ENCODE measurements at places on chromosomes 16 and 17.

- DNase-seq, result no peak
Measured at GRCh38 chr17:16923904-16924695, 47.8 kb downstream of the TNFRSF13B start.

DNA sequence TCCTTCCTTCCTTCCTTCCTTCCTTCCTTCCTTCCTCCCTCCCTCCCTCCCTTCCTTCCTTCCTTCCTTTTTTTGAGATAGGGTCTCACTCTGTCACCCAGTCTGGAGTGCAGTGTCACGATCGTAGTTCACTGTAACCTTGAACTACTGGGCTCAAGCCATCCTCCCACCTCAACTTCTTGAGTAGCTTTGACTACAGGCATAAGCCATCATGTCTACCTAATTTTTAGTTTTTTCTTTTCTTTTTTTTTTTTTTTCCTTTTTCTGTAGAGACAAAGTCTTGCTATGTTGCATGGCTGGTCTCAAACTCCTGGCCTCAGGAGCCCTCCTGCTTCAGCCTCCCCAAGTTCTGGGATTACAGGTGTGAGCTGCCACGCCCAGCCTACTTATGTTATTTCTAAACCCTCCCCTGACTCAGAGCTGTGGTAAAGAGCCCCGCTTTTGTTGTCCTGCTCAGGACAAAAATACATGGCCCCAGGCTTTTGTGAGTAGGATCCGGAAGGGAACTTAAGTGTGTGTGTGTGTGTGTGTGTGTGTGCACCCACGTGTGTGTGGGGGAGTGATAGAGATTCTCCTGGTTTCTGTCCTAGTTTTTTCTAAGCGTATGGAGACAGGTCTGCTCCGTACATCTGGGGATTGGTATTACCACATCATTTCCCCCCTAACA, 67.1 kb downstream of the PRKCB start:
- no peak for DNase-seq

DNA sequence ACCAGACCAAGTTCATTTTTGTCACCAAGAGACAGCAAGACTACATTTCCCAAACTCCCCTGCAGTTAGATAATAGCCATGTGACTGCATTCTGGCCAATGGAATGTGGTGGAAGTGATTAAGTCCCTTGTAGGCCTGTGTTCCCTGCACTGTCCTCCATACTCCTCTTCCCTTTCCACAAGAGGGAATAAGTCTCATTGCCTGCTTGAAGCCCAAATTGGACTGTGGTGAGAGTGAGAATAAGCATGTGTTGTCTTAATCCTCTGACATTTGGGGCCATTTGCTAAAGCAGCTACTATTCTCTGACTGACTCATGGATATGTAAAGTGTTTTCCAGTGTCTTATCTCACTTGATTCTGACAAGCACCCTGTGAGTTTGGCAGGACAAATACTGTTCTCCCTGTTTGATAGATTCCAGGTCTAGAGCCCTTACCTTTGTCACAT, 20.7 kb downstream of the PIK3R6 start:
- no peak for DNase-seq

- no peak for DNase-seq
Measured at GRCh38 chr17:2055292-2056205, 646 bp downstream of the HIC1 start.

GRCh38 chr17:4167786-4168185, 24.8 kb downstream of the CYB5D2 start:
- no peak for DNase-seq

DNA sequence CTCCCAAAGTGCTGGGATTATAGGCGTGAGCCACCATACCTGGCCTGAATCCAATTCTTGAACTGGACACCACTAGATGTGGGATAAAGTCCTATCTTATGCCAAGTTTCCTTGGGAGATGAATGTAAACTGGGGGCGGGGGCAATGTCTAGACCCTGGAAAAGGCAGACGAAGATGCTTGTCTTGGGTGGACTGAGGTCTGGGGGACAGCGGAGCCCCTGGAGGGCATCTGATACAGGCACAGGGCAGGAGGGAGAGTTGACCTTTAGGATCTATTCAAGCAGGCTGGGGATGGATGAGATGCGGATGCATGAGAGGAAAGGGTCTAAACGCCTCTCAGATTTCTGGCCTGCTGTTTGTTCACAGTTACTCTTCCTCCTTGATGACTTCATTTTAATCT, 11.7 kb downstream of the C1QTNF1 start:
- DNase-seq, result no peak

DNA sequence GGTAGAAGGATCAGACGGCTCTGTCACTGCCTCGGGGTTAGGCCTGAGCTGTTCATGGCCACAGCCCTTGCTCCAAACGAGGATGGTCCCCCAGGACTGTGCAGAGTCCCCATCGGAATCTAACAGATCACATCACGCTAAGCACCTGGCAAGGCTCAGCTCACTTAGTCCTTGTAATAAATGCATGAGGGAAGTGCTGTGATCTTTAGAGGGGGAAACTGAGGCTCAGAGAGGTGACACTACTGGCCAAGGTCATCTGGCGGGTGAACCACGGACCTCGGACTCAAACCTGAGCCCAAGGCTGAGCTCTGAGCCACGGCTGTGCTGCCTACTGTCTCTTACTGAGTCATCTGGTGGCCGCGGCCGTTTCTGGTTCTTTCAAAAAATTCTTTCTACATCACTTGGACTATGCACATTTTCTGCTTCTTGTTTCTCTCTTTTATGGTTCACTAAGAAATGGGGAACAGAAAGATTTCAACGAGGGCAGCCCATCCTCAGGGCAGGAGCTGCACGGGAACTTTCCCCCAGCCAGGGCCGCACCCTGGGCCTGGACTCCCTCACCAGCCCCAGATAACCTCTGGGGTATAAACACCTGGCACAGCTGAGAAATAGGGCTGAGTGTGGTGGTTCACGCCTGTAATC, 55.6 kb downstream of the COTL1 start:
- DNase-seq, result no peak

DNA sequence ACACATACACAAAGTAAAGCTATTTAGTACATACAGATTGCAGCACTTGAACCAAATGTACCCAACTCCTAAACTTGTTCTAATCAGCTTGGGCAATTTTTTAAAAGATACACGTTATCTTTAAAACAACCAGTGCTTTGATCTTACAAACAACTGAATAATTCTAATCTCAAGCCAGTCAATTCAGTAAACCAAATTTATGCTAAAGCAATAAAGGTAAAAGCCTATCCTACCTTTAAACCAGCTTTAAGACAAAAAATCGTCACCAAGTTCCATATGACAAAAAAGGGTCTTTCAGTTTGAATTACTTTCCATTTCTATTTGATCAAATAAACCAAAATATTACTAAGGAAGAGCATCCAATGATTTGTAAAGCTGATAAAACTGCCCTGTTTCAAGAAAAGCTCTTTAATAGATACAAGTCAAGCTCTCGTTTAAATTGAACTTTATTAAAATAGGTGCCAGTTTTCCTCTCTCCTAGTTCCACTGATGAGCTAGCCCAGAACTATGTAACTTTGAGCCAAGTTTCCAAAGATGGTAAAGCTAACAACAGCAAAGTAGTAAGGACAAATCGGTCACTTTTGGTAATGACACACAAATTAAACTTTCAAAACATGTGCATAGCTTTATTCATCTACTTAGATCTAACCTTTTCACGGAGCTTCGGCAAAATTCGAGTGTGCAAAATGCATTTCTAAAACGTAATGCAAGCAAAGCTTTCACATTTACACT, 10.2 kb downstream of the CRYBA1 start:
- DNase-seq, result no peak

GRCh38 chr16:17258848-17259713, 211.7 kb downstream of the XYLT1 start:
- DNase-seq, result no peak

GRCh38 chr17:71109697-71110096, 940.4 kb downstream of the KCNJ2 start:
- no peak for DNase-seq

DNA sequence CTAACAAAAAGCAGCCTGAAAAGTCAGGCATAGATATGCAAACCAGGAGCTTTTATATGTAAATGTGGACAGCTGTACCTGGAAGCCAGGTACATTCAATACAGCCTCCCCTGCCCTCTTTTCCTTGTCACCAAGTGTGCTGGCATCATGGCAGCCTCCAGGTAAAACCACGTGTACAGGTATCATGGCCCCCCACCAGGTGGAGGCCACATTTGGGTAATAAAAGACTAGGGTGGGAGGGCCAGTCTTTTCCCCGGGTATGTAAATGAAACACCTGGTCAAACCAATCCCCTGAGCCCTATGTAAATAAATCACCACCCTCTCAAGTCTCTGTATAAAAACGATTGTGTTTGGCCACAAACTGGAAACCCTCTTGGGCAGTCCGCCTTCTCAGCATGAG, 226.4 kb upstream of the GOT2 start:
- no peak for DNase-seq

DNA sequence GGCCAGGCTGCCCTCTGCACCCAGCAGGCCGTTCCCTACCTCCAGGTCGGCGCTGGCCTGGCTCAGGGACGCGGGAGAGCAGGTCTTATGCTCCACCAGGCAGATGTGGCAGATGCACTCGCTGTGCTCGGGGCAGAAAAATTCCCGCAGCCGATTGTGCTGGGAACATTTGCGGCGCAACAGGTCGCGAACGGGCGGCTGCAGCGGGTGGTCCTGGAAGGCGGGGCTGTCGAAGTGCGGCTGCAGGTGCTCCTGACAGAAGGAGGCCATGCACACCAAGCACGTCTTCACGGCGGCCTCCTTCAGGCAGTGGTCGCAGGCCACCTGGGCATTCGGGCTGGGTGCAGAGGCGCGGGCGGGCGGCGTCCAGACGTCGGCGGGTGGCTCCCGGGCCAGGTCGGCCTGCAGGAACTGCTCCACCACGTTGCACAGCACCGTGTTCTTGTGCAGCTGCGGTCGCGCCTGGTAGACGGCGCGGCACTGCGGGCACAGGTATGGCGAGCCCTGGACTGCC, 439 bp downstream of the TRIM25 start:
- no peak for DNase-seq

DNA sequence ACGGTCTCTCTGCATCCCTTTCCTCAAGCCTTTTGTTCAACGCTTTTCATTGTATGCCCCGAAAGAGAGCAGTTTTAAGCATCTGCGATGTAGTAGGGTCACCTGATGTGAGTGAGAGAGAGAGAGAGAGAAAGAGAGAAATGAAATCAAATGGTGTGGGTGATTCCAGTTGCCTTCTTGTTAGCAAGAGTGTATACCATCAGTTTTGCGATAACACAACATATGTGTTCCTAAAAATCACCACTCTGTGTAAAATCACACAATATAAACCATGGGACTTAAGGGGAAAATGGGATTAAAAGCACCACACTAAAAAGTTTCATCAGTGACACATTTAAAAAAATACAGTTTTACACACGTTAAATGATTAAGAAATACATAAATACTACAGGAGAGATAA, 1102.7 kb upstream of the EEF2KMT start:
- no peak for DNase-seq

- no peak for DNase-seq
Measured at GRCh38 chr17:45013021-45013997, 38.1 kb downstream of the DCAKD start.

DNA sequence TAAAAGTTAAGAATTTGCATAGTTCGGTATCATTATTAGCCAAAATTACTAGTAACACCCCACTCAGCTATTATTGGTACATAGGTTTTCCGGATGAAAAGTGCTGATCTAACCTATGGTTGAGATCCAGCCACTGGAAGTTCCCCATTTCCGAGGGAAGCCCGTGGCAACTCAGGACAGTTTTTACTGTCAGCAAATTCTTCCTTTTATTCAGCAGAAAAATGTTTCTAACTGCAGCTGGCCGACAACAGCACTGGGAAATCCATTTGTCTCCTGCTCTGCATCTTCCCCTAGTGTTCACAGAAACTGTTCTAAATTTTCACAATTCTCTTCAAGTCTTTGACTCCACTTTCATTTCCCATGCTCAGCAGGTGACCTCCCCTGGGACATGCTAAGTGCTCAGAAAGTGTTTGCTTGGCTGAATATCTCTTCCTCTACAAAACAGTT, 15.5 kb upstream of the MMD start:
- DNase-seq, result no peak
